ENCODE measurements at places on chromosomes 3 and 15.

- DNase-seq: no peak
Observed at GRCh38 chr3:189195302-189195701, 23.5 kb downstream of the TPRG1 start.

GRCh38 chr3:15782429-15782828, 15.3 kb downstream of the ANKRD28 start:
- no peak for DNase-seq

DNA sequence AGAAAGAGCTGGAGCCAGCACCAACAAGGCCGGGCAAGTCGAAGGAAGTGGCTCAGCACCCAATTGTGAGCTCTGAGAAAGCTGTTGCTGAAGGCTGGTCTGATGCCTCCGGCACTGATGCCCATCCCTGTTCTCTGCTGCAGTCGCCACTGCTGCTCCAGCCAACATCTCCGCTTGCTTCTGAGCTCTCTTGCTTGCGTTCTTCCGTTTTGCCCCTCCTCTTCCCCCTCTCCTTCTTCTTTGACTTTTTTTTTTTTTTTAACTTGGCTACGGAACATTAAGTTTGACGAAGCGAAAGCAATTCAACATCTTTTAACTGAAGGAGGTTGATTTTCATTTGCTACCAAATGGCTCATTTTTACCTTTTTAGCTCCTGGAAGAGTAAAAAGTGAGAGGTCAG, 442.9 kb downstream of the MCTP2 start:
- no peak for DNase-seq

DNA sequence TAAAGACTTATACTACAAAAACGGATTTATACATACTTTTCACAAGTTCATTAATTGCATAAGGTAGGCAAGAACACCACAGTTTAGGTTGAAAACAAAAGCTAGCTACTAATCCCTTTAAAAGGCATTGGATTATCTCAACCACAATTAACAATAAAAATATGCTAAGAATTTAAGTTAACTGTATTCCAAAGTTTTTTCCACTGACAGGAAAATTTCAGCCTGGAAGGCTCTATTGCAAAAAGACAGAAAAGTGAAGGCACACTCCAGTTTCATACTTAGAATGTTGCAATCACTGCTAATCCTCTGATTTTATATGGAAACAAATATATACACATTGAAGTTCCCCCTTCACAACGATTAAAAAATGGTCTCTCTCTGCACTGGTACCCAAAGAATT, 71.5 kb downstream of the TJP1 start:
- no peak for DNase-seq

- no peak for DNase-seq
Observed at GRCh38 chr3:64686446-64686908, 1.3 kb downstream of the ADAMTS9 start.

DNA sequence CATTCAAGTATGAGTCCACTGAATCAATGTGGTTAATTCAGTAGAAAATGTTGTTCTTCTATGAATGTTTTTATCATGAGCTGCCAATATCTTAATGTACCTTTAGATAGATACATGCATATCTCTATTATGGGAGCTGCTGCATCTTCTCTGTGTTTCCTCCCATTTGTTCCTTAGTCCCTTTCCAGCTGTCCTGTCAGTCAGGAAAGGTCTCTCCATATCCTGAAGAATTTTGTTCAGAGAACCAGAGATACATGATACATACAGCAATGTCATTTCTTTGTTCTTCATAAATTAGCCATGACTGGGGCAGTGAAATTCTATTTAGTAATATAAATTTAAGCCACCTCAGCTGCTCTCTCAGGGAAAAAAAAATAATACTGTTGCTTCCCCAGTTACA, 103.7 kb downstream of the P3H2 start:
- no peak for DNase-seq

- no peak for DNase-seq
Observed at GRCh38 chr3:153785901-153786300, 335.3 kb upstream of the ARHGEF26 start.

DNA sequence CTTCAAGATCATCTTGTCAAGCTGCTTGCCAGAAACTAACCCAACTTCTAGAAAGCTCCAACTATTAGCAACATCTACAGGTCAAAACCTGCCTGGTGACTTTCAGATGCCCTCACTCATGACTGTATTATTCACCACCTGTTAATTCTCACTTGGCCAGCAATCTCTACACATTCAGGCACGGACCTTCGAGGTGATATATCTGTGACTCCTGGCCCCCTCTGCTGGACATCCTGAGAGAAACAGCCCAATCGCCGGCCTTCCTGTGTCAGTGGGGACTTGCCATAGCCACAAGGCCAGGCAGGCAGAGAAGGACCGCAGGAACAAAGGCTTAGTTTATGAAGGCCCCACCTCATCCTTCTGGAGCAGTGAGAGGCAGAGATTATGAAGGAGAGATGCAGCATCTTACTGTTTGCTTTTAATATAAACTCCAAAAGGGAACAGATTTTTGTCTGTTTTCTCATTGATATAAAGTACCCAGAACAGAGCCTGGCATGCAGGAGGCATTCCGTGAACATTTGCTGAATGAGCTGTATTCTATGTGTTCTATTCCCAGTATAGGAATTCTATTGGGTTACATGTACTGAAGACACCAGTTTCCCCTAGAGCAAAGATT, 24.4 kb upstream of the OCA2 start:
- DNase-seq: peak; percentile 28

GRCh38 chr3:187062526-187063177, 76.6 kb downstream of the RPL39L start:
- peak; percentile 43 for DNase-seq
